ENCODE measurements at places on chromosomes 5 and 9.

DNA sequence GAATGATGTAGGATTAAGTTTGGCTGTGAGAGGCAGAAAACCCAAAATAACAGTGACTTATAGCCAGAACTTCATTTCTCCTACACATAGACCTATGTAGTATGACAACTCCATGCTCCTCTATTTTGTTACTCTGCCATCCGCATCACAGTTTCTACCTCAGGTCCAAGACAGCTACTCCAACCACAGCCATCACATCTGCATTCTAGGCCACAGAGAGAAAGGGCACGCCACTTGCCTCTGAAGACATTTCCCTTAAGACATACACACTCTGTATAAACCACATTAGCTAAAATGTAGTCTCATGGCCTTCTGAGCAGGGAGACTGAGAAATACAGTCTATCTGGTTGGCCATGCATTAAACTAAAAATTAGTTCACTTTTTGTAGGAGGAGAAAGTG, 10.0 kb downstream of the SPINK4 start:
- DNase-seq = no peak

- DNase-seq = no peak
These were observed 432.5 kb downstream of the LRRC70 start for GRCh38 chr5:63011158-63011557.

- no peak for DNase-seq
These were observed 14.2 kb downstream of the CACNA1B start for GRCh38 chr9:137891588-137892423.

GRCh38 chr9:13278368-13279246, 885 bp downstream of the MPDZ start:
- no peak for DNase-seq

DNA sequence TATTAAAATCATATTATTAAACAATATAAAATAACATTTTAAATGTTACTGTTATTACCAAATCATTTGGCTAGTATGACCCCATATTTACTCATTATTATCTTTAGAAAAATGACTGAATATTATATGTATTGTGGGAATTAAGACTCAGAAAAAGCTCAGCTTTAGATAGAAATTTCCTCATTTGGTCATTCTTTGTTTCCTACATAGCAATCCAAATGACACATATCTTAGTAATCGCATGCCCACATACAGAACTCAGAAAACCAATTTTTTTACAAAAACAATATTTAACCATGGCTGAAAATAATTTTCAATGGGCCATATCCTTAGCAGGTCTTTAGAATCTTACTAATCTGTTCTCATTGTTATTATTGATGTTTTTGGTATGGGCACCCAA, 53.8 kb upstream of the TSLP start:
- DNase-seq = no peak

DNA sequence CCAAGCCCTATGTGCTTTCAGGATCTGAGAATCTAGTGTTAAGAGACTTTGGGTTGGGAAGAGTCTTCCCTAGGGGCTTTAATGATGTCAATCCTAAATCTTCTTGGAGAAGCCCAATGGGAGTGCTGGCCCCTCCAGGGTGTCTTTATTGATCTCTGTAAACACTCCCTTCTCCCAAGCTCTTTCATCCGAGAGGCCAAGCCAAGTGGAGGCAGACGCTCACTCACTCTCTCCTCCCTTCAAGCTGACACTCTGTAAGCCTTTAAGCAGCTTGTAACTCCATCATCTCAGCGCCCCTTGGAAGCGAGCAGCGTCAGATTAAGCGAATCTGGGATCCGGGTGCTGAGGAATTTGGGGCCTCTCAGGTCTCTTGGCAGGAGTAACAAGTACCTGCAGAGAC, 37.7 kb downstream of the SPARC start:
- DNase-seq = no peak
